ENCODE measurements at places on chromosomes 5 and 9. TPM values are rescaled to one million over a fixed set of nuclear protein-coding genes. Genes with fewer than 3 reads are reported as not detected.

Gene UBE2R2
- total RNA-seq: 14.9 TPM

Gene SLC25A48
- not detected for total RNA-seq

Gene ZNF462
- 14.6 TPM for total RNA-seq

Gene IL3
- not detected for total RNA-seq

Gene CDHR2
- not detected for total RNA-seq
